ENCODE measurements at places on chromosomes 6 and 20.

DNA sequence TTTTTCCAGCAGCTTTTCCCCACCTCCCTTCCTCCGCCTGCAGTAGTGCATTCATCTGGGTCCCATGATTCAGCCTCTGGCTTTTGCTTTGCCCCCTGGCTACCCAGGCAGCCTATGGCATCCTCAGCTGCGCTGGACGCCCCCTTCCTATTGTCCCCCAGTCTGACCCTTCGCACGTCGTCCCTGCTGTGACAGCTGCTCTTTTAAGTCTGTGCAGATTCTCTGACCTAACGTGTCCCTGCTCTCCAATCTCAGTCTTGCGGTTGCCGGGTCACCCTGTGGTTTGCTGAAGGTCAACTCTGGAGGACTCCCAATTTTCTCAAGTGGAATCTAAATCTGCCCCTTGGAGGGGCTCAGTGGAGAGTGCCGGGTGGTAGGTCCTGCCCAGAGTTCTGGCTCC lies 294.3 kb downstream of the CDC5L start:
- no peak for DNase-seq

- no peak for DNase-seq
These were observed 63.9 kb downstream of the REV3L start for GRCh38 chr6:111418971-111419693.

GRCh38 chr6:33731751-33732282 lies 14.9 kb downstream of the IP6K3 start:
- DNase-seq = no peak

GRCh38 chr20:19269737-19270340 lies 57.4 kb downstream of the SLC24A3 start:
- DNase-seq = no peak

DNA sequence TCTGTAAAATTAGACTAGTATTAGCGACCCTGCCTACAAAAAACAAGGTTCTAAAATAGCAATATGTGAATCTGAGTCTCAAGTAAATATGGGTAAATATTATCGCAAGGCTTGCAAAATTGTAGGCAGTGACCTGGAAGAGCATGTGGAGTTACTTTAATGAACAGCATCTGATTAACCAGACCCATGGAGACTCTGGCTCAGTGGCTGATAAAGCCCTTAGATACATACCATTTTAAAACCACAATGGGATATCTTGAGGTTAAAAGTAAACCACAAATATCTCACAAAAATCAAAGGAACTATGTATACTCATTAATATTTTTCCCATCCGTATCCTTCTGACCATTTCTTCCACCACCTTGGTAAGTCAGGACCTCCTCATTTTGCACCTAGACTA lies 187.0 kb downstream of the MTFR2 start:
- DNase-seq = no peak

DNA sequence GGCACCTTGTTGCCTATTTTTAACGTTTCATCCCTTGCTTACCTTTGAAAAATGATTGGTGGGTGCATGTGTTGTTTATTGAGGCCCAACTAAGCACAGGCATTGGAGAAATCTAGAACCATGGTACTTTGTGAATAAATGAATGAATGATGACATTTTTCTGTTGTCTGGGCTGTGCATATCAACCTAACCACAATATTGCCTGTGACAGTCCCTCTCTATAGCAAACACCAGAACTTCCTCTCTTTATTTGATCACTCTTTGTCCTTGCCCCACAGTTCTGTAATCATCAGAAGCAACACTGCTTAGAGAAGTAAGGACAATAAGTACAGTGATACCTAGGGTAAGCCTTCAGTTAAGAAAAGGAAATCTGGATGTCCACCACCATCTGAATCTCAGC lies 75.1 kb downstream of the TBC1D7 start:
- DNase-seq = no peak

- DNase-seq = no peak
These were observed 78.5 kb upstream of the SIRPA start for GRCh38 chr20:1816384-1817381.

DNA sequence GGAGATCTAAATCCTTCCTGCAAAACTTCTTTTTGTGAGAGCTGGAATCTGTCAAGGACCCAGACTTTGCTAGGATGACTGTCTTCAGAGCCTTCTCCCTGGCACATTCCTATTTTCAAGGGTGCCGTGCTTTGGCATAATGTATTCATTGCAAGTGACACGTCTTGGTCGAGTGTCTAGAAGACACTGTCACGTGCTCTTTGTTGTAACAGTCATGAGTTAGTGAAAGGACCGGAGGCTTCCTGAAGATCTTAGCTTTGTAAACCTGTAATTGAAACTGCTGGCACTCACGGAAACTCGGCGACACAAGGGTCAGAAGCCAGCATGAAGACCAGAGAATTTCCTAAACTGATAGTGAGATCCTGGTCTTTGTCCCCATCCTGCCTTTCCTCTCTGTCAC lies 19.7 kb upstream of the TAGAP start:
- DNase-seq = no peak

DNA sequence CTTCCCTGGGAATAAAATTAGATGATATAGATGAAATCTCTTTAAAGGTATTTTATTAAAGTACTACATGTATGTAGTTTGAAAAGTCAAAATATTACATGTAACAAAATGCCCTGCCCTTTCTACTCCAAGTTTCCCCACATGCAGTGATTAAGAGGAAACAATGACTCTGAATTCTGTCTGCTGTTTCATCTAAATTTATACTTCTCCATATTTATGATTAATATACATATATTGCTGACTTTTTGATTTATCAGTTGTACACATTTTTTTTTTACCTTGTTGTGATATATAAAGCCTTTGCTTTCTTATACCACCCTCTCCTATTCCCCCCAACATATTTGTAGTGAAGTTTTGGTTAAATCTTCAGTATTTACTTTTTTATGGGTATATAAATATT lies 127.9 kb downstream of the ZFAND3 start:
- DNase-seq = no peak

DNA sequence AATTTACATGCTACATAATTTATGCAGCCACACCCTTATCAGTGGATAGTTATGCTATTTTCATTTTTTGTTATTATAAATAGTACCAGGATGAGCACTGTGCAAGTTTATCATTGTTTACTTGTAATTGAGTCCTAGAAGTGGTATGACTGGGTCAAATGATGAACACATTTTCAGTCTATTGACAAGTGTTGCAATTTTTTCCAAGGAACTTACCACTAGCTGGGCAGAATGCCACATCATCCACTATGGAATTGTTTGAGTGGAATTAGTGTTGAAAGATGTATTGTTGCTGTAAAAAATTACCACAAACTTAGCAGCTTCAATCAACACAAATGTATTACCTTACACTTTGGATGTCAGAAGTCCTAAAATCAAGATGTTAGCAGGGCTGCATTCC lies 38.1 kb upstream of the OPN5 start:
- DNase-seq = no peak

DNA sequence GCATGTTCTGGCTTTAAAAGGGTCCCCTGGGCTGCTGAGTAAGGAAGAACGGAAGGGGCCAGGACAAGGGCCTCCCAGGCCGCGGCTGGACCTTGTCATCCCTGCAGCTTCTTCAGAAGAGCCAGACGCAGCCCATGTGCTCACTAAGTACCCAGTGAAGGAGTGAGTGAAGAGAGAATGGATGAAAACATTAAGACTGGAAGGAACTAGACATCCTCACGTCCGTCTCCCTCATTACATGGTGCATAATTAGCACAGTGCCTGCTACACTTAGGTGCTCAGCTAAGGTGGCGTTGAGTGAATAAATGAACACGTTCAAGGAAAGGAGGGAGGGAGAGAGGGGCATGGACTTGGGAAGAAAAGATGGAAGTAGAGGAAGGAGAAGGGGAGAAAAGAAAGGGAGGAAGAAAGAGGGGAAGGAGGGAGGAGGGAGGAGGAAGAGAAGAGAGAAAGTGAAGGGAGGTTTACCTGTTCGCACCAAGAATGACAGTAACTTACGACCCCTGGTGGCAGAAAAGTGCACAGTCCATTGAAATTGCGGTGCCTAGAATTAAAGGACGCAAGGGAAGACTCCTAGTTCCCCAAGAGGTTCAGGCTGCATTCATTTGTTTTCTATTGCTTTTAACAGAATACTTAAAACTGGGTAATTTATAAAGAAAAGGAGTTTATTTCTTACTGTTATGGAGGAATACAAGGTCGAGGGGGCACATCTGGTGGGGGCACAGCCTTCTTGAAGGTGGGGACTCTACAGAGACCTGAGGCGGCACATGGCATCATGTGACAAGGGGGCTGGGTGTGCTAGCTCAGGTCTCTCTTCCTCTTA lies 8.0 kb downstream of the TP53RK start:
- no peak for DNase-seq

DNA sequence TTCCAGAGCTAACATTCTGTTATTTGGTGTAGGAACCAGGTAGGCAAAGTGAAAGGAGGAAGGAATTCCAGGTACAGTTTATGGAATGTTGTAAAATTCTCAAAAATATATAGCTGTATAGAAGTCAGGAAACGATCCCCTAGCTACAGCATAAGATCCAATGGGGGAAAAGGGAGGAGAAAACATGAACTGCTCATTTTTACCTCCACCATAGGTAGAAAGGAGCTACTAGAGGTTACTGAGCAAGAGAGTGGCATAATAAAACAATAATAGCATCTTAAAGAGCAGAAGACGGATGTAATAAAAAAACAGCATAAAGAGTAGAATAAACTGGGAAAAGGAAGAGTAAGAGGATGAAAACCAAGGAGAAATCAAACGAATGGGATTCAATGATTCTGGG lies 26.9 kb downstream of the EPB41L2 start:
- DNase-seq = no peak

GRCh38 chr6:18400831-18401446 lies 13.8 kb downstream of the RNF144B start:
- DNase-seq = no peak

DNA sequence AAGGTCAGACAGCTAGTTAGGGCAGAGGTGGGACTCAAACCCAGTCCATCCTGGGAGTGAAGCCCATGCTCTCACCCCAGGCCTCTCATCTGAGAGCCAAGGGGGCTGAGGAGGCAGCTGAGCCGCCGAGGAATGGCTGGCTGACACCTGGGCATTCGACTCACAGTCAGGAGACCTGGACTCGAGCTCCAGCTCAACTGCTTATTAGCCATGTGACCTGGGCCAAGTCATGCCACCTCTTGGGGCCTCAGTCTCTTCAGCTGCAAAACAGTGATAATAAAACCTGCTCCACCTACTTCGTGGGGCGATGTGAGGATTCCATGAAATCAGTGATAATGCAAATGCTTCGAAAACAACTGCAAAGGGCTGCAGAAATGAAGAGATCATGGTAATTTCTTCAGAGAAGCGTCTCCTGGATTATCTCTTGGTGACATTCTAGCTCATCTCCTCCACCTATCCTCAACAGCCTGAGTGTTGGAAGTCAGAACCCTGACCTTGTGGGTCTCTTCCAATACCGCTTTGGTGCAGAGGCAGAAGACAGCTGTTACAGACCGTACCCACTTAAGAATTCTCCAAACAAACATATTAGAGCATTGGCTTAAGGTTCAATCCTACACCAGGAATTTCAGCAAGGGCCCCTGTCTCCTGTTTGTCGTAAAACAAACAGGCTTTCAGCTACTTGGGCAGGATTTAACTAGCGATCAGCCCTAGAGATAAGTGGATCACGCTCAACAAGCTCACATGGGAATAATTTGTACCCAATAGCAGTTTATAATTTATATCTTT lies 60.0 kb upstream of the PIM1 start:
- no peak for DNase-seq

DNA sequence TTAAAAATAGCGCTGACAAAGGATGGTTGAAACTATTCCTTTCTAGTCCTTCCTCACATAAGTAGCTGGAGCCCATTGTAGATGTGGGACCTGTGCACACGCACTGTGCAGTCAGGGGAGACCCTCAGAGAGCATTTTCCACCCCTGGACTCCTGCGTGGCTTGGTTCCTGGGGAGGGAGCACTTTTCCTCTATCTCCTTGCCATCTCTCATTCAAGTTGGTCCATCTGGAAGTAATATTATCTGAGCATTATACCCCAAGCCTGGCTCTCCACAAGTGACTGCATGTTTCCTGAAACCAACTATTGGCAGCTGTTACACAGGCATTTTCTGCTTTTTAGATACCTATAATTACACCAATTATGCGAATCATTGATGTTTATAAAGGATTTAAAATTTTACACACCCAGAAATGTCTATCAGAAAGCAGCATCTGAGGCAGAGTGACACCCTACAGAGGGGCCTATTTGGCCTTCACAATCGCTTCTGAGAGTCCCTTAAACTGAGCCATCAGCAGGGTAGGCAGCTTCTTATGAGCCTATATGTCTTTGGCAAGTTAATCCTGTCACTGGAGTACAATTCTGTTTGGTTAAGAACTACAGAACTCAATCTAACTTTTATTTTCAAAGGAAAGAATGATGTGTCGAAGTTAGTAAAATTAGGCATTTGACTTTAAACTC lies 18.7 kb downstream of the SOX4 start:
- no peak for DNase-seq

DNA sequence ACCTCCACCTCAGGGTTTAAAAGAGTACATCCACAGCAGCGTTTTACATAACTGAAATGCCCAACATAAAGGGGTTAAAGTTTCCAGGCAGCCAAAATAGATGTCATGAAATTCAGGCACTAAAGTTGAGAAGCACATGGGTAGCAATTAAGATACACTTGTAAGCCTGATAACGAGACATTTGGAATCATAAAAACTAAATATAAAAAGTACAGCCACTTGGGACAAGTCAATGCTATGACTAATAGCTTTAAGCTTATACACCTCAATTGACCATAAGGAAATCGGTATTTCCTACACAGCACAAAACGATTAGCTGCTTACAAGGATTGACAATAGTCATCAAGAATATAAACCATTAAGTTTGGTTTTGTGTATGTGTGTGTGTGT lies 11.8 kb downstream of the LOC128125822 start:
- DNase-seq = no peak

- DNase-seq = no peak
These were observed 191.2 kb downstream of the UTRN start for GRCh38 chr6:144476286-144476685.

DNA sequence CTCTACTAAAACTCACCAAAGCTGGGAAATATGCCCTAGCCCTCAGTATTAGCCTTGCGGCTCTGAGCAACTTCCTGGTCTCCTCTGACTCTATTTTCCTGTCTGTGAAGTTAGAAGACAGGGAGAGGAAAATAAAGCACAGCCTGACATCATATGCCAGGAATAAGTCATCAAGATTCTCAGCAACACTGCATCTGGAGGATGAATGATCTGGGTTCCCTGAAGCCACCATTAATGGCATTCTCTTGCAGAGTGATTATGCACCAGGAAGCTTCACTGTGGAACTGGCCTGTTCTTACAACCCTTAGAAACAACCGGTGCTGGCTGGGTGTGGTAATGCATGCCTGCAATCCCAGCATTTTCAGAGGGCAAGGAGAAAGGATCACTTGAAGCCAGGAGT lies 12.4 kb downstream of the ADGRF5 start:
- DNase-seq = no peak

GRCh38 chr6:13526727-13527670 lies 39.6 kb upstream of the GFOD1 start:
- no peak for DNase-seq

GRCh38 chr6:159008656-159009288 lies 8.8 kb upstream of the RSPH3 start:
- no peak for DNase-seq

- no peak for DNase-seq
These were observed 14.8 kb downstream of the KIAA1755 start for GRCh38 chr20:38245753-38246152.
